ENCODE measurements at places on chromosomes 5 and 9.

GRCh38 chr9:79166005-79166404 is 405.8 kb upstream of the TLE4 start:
- DNase-seq, result no peak

DNA sequence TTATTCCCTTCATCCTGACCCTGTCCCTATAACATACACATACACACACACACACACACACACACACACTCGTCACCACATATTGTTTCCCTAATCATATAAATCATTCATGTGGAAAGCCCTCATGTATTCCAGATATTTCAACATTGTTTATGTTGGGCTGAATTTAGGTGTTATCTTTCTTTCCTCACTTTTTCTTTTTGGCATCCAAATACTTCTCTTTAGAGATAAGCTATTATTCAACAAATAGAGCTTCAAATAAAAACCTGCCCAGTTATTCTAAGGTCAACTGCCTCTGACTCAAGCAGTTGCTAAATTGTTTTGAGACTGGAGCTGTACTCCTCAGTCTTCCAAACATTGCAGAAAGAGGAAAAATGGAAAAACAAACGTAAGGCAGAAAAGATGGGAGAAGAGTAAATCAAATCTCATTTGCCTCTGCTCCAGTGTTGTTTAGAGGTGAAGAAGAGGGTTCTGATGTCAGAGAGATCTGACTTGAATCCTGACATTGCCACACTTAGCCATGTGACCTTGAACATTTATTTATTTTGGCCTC is 215.7 kb downstream of the GAS1 start:
- DNase-seq, result no peak

DNA sequence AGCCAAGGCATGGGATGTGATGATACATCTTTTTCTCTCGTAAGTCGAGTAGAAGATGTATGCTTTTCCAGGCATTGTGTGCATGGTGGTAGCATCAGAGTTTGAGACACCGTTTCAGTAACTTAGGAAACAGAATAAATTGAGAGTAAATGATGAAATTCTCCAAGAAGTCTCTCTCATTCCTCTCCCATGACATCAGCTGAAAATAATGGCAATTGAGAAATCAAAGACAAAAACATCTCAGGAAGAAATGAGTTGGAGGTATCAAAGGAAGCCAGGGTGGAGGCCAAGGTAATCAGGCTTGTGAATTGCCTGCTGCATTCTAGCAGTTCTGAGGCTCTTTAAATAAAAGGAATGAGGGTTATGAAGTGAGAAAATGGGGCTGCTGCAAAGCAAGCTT is 53.9 kb downstream of the SGCD start:
- DNase-seq, result no peak

DNA sequence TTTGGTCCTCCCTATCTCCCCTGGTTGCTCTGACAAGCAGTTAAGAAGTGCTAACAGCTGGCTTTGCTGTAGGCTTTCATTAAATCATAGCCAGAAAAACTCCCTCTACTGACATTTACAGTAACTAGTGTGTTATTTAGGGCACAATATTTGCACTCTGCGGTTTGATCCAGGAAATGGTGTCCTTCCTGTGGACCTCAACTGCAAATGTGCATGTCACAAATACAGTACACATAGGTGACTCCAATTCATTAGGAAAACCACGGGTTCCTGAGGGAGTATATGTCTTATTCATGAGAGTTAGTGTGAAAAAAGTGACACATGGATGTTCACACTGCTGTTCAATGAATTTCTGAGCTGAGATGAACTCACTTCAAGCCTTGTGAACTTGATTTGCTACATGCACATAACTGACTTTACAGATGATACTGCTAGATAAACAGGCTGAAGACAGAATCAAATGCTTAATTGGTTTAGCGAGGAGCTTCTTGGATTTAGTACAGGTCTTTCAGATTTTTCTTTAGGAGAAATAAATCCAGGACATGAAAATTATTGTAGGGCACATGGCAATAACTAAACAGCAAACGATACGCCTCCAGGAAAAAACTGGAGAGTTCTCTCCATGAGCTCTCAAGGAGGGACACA is 281.5 kb downstream of the EFNA5 start:
- DNase-seq, result no peak

DNA sequence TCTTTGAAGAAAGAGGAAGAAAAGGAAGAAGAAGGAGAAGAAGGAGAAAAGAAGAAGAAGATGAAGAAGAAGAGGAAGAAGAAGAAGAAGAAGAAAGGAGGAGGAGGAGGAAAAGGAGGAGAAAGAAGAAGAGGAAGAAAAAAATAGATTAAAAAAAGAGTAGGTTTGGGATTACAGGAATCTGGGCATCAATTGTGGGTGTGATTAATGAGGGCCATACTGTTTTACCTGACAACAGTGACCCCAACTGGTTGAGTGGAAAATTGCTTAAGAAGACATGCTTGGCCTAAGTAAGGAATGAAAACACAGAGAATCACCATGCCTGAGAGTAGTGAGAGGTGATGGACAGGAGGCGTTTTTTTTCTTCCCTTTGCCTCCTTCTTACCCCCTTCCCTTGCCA is 114.6 kb downstream of the FAM170A start:
- DNase-seq, result no peak

DNA sequence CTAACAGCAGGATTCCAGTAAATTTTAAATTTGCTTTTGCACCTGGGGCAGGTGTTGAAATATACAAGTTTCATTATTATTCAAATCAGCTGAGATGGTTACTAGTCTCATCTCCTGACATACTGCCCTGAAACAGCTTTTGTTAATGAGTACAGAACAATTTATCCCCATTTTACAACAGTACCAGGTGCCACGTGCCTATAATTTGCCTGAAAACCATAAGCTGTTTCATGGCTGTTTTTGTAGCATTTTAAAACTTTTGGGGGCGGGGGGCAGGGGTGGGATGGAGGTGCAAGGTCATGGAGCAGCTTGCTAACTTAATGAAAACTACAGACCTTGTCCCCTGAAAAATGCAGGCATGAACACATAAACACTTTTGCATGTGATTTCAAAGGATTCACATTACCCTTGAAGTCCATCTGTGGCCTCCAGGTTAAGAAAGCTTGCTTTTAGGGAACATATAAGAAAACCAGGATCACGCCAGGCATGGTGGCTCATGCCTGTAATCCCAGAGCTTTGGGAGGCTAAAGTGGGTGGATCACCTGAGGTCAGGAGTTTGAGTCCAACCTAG is 42.1 kb downstream of the TIMD4 start:
- no peak for DNase-seq

- no peak for DNase-seq
These were observed 66.3 kb downstream of the C9orf50 start for GRCh38 chr9:129554649-129555048.

- no peak for DNase-seq
These were observed 43.1 kb downstream of the LNPEP start for GRCh38 chr5:96978812-96979449.

- DNase-seq, result no peak
These were observed 3.1 kb downstream of the TMOD1 start for GRCh38 chr9:97504381-97505216.

GRCh38 chr5:120624021-120624563 is 160.0 kb downstream of the PRR16 start:
- no peak for DNase-seq

- DNase-seq, result no peak
These were observed 33.7 kb downstream of the ELP1 start for GRCh38 chr9:108900176-108900575.

DNA sequence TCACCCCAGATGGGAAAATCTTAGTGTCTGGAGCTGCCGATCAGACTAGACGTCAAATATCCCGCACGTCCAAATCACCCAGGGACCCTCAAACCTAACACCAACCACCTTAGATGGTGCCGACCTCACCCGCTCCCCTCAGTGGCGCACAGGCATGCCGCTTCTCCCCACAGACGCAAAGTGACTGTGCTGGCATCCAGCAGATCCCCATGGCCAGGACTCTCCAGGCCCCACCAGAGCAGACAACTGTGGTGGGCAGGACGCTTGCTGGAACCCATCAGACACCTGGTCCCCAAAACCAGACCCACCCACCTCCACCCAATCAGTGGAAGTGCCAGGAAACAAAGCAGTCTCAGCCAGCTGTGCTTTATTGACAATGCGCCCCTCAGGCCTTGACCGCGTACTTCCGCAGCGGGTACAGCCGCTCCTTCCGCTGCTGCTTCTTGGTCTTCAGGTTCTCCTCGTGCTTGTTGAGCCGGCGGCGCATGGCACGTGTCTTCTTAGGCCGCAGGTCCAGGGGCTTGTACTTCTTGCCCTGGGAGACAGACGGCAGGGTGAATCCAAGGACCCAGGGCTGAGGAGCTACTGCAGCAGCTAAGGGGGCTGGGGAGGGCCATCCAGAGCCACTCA is 4.1 kb downstream of the RPL35 start:
- no peak for DNase-seq

All from activated T-helper 1 cell treated with anti-CD3 and anti-CD28 coated beads, Interleukin-2, amount 50 U/mL, for 16 hours (primary cell).